ENCODE measurements at places on chromosomes 12 and 14.

- no peak for DNase-seq
Observed at GRCh38 chr12:92136965-92137721, 8.5 kb downstream of the BTG1 start.

GRCh38 chr14:104556256-104557021, 23.1 kb upstream of the C14orf180 start:
- DNase-seq, result no peak

DNA sequence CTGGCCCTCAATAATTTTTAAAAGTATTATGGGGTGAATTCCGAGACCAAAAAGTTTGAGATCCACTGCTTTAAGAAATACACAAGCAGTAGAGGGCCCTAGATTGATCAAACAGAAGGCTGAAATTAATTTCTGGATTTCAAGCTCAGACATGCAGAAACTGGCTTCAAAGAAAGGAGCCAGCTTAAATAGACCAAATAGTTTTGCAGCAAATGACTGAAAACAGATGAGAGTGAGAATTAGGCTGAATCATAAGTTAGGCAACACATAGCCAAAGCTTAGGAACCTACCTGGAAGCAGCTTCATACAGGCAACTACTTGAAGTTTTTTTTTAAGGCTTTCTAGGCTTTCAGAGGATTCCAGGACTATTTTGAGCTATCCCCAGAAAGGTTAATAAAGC, 12.4 kb downstream of the ATF7 start:
- DNase-seq, result no peak

- no peak for DNase-seq
Observed at GRCh38 chr12:97757481-97758193, 295.0 kb downstream of the RMST start.

- DNase-seq, result no peak
Observed at GRCh38 chr14:34461334-34462131, 507 bp downstream of the SPTSSA start.

GRCh38 chr14:103101963-103102688, 7.6 kb downstream of the EXOC3L4 start:
- no peak for DNase-seq

DNA sequence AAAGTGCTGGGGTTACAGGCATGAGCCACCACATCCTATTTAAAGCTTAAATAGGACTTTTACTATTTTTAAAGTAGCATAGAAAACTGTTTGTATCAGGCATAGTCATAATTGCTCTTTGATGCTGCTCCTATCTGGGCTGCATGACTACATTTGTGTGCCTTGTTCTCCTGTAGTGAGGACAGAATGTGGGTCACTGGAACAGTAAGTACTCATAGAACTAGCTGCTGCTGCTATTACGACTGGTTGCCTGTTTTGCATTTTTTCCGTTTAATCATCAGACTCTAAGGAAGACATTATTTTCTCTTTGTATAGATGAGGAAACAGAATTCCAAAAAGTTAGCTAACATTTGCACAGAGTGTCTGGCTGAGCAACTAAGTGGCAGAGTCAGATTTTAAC, 42.8 kb downstream of the ZC3H14 start:
- no peak for DNase-seq

GRCh38 chr12:110677982-110678381, 10.9 kb downstream of the HVCN1 start:
- DNase-seq, result no peak

- no peak for DNase-seq
Observed at GRCh38 chr14:101556131-101556530, 5.2 kb upstream of the DIO3 start.

DNA sequence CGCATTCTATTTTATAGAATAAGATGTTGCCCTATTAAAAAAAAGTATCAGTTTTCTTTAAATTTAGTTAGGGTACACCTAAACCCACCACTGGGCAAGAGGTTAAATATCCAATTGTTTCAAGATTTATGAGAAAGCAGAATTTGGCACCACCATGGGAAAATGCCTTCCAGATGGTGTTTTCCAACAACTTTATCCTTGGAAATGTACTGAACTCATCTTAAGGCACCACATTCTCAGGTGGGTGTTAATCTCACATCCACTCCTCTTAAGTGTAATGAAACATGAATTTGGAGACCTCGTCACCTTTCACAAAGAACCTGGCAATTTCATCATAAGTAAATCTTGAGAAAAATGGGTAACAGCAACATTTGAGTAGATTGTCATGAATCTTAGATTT, 13.1 kb downstream of the CBX5 start:
- no peak for DNase-seq

- DNase-seq, result peak; percentile 48
Observed at GRCh38 chr14:93033983-93034670, 81.6 kb downstream of the ITPK1 start.

GRCh38 chr12:44464180-44464579, 411.9 kb downstream of the NELL2 start:
- DNase-seq, result no peak

- no peak for DNase-seq
Observed at GRCh38 chr12:131826097-131826928, 1.9 kb upstream of the MMP17 start.

- no peak for DNase-seq
Observed at GRCh38 chr14:40096968-40097367, 664.7 kb upstream of the FBXO33 start.

DNA sequence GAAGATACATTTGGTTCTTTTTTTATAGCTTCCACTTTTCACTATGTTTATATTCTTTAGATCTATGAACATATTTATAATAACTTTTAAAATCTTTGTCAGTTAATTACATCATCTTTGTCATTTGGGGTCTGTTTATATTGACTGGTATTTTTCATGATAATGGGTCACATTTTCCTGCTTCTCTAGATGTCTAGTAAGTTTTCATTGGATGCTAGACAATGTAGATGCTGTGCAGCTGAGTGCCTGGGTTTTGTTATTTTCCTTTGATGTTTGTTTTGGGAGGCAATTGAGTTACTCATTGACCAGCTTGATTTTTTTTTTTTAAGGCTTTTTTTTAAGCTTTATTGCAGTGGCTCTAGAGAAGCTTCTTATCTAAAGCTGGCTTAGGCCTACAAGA, 4.9 kb downstream of the MAP1LC3B2 start:
- DNase-seq, result no peak

GRCh38 chr12:51361161-51362016, 14.9 kb upstream of the CELA1 start:
- no peak for DNase-seq

DNA sequence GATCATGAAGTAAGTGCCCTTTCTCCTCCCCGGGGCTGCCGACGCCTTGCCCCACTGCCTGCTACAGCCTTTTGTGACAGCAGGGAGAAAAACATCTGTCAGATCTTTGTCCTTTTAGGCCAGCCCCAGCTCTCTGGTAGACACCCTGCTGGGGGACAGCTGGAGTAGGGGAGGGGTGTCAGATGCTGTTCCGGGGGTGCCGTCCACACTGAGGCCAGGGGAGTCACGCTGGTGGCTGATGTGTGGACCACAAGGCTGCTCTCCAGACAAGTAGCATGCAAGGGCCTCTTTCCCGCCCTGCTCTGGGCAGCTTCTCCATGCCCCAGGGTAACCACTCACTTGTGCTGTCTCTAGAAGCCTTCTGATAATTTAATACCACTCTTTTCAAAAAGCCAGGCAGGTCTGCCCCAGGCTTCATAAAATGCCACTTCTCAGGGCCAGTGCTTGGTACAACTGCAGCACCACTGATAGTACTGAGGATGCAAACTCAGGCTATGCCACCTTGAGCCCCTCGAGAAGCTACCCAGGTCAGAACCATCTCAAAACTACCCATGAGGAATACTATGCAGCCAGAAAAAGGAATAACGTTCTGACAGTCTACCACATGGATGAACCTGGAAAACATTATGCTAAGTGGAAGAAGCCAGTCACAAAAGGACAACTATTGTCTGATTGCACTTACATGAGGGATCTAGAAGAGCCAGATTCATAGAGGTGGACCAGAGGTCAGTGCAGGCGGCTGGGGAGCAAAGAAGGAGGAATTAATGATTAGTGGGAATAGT, 66.0 kb upstream of the RIN3 start:
- DNase-seq, result no peak

DNA sequence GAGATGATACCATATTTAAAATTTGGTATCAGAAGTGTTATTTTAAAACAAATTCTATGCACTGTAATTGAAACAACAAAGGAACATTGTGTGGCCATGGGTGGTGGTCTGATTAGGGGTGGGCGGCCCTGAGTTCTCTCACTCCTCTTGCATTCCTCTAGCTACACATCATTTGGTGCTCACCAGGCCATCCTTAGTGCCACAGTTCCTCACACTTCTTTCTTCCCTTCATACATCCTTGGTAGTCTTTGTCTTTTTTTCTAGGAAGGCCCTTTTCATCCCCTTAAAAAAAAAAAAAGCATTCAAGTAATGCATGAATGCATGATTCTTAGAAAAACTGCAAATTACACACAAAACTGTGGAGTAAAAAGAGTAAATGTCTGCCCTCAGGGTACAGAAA, 2.4 kb upstream of the MANSC4 start:
- no peak for DNase-seq

DNA sequence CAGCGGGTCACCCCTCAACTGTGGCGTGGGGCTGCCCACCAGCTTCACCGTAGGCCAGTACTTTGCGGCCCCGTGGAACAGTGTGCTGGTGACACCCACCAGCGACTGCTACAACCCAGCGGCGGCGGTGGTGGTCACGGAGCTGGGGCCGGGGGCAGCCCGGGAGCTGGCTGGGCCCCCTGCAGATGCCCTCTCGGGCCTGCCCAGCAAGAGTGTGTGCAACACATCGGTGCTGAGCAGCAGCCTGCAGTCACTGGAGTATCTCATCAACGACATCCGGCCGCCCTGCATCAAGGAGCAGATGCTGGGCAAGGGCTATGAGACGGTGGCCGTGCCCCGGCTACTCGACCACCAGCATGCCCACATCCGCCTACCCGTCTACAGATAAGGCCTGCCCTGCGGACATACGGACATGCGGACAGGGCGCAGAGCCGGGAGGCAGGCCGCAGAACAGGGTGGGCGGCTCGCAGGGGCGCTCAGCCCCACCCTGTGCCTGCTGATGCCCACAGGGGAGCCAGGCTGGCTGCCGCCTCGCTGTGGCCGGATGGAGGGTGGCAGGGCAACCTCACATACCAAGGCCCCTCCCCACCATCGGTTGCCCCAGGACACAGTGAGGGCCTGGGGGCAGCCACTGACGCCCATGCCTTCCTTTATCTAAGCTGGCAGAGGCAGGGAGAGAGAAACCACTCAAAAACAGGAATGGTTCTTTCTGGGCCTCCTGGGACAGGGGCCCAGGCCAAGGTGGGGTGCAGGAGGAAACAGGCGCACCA, 55.5 kb downstream of the FAM222A start:
- DNase-seq, result no peak

DNA sequence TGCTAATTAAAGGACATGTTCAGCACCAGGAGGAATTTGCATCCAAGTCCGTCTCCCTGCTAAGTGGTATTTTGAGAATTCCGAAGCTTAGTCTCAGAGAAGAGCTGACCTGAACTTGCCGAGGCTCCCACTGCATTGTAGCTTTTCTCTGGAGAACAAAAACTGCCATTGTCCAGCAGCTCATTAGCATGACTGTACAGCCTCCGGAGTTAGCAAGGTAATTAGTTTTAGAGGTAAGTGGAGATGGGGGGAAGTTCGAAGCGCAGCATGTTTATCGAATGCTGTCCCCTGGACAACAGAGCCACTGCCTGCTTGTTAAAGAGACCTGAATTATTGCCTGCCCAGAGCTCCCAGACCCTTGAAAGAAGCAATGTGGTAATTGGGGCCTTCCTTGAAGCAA, 160.3 kb upstream of the PELI2 start:
- no peak for DNase-seq

DNA sequence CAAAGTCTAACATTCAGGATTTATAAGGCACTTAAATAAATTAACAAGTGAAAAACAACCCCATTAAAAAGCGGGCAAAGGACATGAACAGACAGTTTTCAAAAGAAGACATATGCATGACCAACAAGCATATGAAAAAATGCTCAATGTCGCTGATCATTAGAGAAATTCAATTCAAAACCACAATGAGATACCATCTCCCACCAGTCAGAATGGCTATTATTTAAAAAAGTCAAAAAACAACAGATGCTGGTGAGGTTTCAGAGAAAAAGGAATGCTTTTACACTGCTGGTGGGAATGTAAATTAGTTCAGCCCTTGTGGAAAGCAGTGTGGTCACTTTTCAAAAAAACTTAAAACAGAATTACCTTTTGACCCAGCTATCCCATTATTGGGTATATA, 60.7 kb upstream of the BDKRB2 start:
- DNase-seq, result no peak

DNA sequence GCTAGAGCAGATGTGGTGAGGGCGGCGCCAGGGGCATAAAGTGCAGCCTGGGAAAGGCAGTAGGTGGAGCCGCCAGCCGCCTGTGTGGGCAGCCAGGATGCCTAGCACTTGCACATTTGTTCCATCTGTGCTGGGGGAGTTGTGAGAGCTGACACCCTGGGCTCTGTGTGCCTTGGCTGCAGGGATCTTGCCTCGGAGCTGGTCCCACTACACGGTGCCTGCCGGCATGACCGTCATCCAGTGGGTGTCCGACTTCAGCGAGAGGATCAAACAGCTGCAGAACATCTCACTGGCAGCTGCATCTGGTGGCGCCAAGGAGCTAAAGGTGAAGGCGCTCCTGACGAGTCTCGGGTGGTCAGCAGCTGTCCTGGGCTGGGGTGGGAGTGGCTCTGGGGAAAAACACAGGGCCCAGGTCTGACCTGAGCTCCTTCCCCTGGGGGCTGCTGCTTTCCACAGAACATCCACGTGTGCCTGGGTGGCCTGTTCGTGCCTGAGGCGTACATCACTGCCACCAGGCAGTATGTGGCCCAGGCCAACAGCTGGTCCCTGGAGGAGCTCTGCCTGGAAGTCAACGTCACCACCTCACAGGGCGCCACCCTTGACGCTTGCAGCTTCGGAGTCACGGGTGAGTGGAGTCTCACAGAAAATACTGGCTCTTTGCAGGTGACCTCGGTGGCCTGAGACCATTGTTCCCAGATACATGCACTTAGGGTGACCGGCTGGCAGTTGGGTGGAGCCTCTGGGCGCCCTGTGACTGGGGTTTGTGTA, 37.4 kb downstream of the HSP90AA1 start:
- DNase-seq, result no peak

- DNase-seq, result peak; percentile 41
Observed at GRCh38 chr12:53223389-53224060, 8.5 kb downstream of the RARG start.

DNA sequence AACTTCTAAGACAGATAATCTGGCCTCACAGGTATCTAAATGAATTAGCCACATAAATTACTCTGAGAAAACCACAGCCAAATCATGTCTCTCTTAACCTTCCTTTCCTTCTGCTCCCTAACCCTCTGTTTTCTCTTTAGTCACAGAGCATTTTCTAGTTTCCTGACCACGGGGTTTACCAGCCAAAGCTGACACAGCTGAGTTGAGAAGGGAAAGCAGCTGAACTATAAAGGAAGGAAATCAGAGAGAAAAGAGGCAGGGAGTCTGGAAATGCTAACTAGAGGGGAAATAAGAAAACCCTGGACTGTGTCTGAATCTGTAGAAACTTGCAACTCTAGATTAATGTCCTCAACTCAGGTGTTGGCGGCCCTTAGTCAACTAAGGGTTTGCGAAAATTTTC, 24.4 kb downstream of the ANKS1B start:
- no peak for DNase-seq

Measured in effector CD8-positive, alpha-beta T cell (primary cell).